CD4-positive, alpha-beta T cell treated with Interleukin-4 for 4 hours (primary cell): ENCODE measurements at places on chromosomes 1 and 21.

DNA sequence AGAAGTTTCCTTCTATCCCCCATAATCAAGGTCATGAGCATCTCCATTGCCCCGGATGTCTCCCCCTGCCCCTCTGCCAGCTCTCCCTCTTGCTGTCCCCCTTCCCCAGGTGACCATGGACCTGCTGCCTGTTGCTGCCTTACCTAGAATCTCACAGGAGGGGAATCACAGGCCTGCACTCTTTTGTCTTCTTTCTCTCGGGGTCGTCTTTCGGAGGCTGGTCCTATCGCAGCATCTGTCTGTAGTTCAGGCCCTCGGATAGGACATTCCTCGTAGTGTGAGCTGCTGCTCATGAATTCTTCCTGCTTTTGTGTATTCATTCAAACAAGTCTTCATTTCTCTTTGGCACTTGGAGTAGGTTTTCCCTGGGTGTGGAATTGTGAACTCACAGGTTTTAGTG is 39.9 kb upstream of the ACTRT2 start:
- DNase-seq: no peak

GRCh38 chr1:205616563-205617293 is 15.1 kb downstream of the ELK4 start:
- no peak for DNase-seq

GRCh38 chr1:226832613-226833012 is 37.8 kb upstream of the PSEN2 start:
- no peak for DNase-seq

- no peak for DNase-seq
Observed at GRCh38 chr1:167373398-167373797, 144.9 kb downstream of the CD247 start.

DNA sequence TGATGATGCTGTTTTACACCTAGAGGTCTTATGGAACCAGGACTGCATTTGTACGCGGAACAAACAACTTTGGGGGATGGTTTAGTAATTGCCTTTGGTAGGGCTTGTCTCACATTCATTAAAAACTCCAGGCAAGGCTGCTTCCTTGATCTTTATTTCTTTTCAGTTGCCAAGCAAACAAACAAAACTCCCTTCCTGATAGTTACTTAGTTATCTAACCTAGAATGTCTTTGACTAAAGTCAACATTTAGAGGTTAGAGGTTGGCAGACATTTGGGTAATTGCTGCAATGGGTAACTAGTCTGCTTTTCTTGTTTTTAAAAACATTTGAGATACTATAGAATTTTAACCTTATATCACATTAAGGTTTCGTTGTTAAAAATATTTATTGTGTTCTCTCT is 500.9 kb upstream of the PTBP2 start:
- no peak for DNase-seq

GRCh38 chr21:45226540-45227326 is 61.0 kb downstream of the POFUT2 start:
- peak; percentile 63 for DNase-seq

GRCh38 chr1:188988589-188988988 is 1489.1 kb downstream of the BRINP3 start:
- DNase-seq: no peak

DNA sequence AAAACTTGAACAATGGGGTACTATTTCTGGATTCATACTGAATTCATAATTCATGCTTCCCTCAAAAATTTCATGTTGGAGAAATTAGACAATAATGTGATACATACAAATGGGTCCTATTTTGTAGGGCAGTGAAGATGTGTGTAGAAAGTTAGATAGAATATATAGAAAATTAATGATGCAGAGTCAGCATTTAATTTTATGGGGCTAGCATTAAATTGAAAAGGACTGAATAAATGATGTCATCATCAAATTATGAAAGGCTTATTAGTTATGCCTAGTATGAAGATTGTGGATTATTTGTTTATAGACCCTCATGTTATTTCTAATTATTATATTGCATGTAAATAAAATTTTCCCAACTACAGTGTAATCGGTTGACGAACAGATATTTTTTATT is 119.1 kb downstream of the ADGRL4 start:
- no peak for DNase-seq

DNA sequence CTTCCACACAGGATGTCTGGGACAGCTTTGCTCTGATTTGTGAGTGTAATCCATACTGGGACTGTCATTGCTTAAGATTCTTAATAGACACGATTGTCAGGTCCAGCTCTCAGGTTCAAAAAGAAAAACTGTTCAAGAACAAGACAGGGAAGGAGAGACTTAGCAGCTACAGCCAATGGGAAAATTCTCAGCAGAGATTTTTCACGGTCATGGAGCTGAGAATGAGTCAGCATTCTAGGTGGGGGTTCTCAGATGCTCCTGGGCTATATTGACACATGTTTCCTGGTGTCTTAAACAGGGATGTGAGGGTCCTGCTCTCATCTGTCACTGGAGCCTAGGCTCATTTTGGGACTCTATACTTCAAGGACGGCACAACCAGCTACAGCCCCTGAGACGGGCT is 318.3 kb downstream of the RRAGC start:
- DNase-seq: no peak

- no peak for DNase-seq
Observed at GRCh38 chr1:201299968-201300367, 16.7 kb downstream of the PKP1 start.

- DNase-seq: no peak
Observed at GRCh38 chr21:43602266-43603232, 56.7 kb downstream of the HSF2BP start.

DNA sequence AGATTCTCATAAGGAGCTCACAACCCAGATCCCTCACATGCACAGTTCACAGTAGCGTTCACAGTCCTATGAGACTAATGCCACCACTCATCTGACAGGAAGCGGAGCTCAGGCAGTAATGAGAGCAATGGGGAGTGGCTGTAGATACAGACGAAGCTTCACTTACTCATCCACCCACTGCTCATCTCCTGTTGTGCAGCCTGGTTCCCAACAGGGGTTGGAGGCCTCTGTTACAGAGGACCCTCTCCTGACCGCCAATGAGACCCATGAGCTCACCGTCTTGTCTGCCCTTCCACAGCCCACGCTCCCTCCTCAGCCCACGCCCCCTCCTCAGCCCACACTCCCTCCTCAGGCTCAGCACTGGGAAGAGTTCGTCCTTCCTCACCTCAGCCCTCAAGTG is 39.6 kb downstream of the RSPH1 start:
- DNase-seq: peak; percentile 66

GRCh38 chr1:147907786-147908509 is 5.4 kb downstream of the GJA8 start:
- no peak for DNase-seq

DNA sequence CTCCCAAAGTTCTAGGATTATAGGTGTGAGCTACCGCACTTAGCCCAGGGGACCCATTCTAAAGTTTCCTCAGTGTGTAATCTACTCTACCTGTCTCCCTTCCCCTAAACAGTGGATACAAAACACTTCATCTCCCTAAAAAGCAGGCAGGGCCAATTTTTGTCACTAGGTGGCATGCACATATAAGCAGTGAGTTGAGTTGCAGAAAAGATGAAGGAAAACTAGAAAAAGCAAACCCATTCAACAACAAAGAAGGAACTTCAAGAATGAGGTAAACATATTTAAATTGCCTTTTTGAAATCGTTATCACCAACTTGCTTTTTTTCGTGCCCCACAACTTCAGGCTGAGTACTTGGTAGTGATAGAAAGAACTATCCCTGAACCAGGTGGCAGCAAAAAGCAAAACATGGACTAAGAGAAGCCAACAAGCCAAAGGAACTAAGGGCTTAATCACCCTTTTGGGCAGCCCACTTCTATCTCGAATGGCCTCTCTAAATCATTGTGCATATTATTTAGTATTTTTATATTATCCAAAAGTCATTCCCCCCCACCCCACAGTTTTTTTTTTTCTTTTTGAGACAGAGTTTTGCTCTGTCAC is 19.7 kb upstream of the ALDH9A1 start:
- DNase-seq: peak; percentile 25

GRCh38 chr1:186905561-186905960 is 76.8 kb downstream of the PLA2G4A start:
- no peak for DNase-seq

DNA sequence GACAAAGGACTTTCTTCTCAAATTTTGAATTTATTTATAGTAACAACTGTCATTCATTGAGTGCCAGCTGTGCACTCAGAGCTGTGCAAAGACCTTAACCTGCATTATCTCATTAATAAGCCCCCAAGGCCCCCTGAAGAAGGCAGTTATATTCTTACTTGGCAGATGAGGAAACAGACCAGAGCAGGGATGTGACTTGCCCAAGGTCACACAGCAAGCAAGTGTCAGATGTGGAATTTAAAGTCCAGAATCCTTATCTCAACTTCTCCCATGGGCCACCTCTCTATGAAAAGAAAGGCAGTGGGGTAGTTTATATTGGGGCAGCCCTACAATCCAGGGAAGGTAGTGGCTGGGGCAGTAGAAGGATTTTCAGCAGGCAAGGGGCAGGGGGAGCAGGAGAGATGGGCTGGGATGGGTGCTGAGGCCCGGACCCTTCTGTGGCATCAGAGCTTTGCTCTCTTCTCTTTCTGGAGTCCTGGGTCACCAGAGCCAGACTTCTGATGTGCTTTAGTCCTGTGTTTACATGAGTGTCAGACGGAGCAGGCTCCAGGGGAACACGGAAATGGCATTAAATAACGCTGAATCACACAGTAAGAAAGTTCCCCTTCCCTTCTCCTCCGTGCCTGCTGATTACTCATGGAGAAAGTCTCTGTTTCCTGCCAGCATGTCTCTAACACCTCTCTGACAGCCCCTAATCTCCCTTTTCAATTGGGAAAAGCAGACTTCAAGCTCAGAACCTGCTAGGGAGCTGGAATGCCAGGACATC is 39.5 kb downstream of the EPHB2 start:
- DNase-seq: no peak

DNA sequence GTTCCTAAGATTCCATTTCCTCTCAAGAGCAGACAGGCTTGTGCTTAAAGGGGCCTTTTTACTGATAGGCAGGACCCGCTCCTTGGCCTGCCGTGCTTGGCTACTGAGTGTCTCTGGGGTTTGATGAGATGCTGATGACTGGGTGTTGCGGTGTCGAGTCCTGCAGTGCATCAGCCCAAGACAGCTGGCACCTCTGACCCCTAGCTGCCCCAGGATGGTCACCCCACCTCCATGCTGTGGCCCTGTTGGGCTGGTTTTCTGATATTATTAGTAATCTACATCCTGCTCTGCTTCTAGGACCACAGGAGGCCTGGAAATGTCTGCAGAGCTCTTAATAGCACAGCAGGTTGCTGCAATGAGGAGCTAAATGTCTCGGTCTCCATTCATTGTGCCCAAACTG is 28.7 kb downstream of the LRRC71 start:
- DNase-seq: no peak

- peak; percentile 66 for DNase-seq
Observed at GRCh38 chr1:236417336-236417735, 23.2 kb downstream of the EDARADD start.

DNA sequence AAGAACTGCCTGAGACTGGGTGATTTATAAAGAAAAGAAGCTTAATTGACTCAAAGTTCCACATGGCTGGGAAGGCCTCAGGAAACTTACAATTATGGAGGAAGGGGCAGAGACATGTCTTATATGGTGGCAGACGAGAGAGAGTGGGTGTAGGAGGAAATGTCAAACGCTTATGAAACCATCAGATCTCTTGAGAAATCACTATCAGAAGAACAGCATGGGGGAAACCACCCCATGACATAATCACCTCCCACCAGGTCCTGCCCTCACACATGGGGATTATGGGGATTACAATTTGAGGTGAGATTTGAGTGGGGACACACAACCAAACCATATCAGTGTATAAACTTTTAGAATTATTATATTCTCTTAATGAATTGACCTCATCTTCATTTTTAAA is 335.9 kb upstream of the DPYD start:
- DNase-seq: no peak

DNA sequence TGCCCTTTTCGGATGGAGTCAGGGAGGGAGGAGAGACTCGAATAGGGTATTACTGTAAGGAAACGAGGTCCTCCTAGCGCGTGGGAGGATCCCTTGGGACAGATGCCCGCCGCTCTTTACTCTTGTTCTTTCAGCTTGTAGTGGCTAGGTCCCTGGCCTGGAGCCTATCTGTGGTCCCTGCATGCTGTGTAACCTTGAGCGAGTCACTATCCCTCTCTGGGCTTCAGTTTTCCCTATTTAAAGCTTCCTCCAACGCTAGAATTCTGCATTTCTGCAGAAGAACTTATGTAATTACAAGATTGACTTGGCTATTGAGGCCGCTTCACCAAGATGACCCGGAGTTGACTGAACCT is 744 bp downstream of the MIER1 start:
- DNase-seq: no peak

- no peak for DNase-seq
Observed at GRCh38 chr1:242201090-242201489, 202.2 kb upstream of the MAP1LC3C start.

DNA sequence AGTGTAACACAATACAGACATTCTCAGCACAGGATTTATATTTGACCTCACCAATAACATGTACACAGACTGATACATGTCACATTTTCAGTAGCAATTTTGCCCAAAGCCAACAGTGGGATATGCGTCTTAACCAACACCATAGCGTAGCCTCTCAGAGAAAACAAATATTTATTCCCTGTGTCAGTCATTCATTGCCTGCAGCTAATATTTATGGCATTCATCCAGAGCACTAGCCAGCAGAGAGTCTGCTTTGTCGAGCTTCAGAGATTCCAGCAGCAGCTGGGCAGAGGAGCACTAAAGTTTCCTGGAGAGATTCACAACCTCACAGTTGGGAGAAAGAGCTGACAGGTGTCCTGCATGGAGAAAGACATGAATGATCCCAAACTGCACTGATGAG is 400.7 kb upstream of the DAB1 start:
- DNase-seq: no peak

GRCh38 chr1:29830916-29831315 is 594.6 kb downstream of the PTPRU start:
- DNase-seq: no peak

DNA sequence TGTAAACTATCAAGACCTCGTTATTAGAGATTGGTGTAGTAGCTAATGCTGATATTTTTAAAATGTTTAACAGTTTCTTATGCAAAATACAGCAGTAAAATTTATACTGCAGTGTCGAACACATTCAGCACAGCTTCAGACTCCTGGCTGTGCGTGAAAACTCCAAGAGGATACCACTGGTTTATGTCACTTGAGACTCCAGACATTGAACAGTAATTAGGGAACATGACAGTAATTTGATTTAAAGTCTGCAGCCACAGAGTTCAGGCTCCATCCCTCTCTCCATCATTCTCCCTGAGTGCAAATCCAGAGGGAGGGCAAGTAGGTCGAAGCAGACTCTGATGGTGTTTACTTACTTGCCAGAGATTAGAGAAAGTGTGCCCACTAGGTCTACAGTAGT is 94.2 kb downstream of the AK5 start:
- no peak for DNase-seq

DNA sequence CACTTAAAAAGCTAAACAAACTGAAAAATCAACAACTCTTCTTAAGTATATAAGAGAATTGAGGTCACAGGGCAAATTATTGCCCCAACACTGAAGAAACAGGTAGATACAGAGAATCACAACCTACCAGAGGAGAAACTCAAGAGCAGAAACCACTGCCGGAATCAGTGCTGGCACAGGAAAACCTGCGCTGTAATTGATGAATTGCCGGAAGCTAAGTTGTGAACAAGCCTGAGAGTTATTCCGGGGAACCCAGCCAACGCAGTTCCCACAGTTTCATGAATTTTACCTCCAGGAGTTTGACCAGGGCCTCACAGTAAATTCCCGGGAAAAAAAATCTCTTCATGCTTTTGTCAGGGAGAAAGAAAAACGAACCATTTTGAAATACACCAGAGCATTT is 657.1 kb upstream of the BRINP3 start:
- DNase-seq: no peak
